ENCODE measurements at places on chromosomes 4 and X.

DNA sequence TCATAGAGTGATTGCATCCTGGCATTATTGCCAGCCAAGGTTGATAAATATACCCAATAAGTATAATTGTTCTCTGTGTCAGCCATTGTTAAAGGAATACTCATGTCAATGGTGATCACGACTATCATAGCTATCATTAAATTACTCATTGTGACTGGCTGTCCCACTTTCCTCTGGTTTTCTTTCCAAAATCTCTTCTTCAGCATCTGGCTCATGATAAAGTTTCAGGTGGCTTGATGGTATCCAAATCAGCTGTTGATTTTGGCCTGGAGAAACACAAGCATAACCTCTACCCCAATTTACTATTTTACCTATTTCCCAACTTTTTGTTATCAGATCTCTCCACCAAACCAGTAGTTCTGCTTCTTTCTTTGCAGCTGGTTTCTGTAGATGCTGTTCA, 67.1 kb upstream of the SPIN2A start:
- no peak for DNase-seq

- DNase-seq: peak; percentile 67
These were observed 177.0 kb upstream of the RASGEF1B start for GRCh38 chr4:81648576-81649275.

GRCh38 chrX:44937606-44938005, 64.6 kb downstream of the KDM6A start:
- no peak for DNase-seq

DNA sequence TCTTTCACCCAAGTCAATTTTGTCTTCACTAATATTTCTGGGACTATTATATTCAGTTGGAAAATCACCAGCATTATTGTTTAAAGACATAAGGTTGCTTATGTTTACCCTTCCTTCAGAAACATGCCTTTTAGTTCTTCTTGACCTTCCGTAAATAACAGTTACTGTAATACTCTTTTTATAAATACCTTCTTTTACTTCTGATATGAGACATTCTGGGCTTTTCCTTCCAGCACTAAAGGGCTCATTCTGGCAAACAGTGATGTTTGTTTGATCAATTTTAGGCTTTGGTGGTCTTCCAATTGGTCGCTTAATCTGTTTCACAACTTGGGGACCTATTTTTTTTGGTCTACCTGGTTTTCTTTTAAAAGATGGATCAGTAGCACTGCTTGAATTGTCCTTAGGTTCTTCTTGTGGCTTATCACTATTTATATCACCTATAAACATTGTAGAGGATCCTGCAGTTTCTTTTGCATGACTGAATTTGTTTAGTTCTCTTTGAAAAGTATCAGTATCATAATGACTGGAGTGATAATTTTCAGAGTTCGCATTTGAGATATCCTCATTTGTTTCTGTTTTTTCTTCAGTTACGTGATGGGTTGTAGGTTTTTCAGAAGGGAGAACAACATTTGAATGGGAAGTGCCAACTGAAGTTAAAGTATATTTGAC, 64.8 kb downstream of the NCAPG start:
- no peak for DNase-seq

DNA sequence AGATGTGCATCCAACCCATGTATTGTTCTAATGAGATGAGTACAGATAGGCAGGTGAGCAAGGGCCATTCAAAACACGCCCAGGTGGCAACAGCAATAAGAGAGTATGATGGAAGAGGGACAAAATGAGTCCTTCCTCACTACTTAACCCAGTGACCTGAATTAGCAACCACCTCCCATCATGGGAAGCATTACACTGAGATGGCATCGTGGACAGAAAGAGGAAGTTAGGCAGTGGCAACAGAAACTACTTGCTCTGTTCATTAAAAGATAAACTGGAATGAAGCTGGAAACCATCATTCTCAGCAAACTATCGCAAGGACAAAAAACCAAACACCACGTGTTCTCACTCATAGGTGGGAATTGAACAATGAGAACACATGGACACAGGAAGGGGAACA, 17.2 kb downstream of the RXFP1 start:
- no peak for DNase-seq

Data from activated CD4-positive, alpha-beta T cell treated with anti-CD3 and anti-CD28 coated beads, Interleukin-2, amount 10 ng/mL, durations not matched to agents 7 days and 5 days (primary cell).